ENCODE measurements at places on chromosomes 4 and X.

DNA sequence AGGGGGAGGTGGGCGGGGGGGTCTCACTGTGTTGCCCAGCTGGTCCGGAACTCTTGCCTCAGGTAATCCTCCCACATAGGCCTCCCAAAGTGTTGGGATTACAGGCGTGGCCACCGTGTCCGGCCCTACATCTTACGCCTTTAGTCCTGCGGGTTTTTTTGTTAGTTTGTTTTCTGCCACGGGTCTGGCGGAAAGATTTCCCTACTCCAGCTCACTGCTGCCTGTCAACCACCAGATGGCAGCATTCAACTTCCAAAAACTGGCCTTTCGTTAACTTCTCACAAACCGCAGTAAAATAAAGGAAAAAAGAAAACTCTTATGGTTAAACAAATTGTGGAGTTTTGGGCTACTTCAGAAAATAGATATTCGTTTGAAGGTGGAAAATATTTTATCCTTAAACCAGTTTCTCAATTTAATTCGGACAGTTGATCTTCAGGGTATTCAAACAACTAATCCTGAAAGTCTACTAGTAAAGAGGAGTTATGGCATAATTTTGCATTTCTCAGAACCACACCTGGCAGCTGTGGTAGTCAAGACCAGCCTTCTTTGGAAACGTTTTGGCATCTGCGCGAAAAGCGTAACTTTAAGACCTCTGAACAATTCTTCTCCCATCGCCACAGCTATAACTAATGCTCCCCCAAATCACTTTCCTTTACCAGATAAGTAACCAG is 41.1 kb downstream of the LUZP4 start:
- peak; percentile 32 for DNase-seq

- no peak for DNase-seq
Measured at GRCh38 chr4:129138810-129139496, 43.0 kb downstream of the C4orf33 start.

- DNase-seq = no peak
Measured at GRCh38 chr4:2480649-2481048, 11.7 kb downstream of the RNF4 start.

DNA sequence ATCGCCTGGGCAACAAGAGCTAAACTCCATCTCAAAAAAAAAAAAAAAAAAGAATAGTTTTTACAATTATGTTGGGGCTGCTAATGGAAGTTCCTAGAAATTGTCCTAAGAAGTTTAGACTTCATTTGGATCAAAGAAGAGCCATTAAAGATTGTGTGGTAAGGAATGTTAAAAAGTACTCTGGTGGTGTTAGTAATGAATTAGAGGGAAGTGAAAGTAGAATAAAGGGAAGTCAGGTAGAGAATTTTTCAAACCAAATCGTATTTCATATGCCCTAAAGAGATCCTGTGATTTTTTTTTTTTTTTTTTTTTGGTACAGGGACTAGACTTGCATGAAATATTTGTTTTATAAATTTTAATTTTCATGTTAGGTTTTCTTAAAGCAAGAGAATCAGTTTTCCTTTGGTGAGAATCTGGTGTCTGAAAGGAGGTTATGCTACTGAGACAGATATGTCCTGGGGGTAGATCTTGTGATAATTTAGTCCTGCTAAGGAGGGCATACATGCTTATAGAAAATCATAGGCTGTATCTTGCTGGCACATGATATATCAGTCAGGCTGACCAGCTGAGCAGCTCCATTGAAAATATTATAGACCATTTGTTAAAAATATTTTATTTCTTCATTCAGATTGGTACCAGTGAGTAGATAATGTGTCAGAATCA is 10.7 kb downstream of the SEC24B start:
- DNase-seq = no peak

DNA sequence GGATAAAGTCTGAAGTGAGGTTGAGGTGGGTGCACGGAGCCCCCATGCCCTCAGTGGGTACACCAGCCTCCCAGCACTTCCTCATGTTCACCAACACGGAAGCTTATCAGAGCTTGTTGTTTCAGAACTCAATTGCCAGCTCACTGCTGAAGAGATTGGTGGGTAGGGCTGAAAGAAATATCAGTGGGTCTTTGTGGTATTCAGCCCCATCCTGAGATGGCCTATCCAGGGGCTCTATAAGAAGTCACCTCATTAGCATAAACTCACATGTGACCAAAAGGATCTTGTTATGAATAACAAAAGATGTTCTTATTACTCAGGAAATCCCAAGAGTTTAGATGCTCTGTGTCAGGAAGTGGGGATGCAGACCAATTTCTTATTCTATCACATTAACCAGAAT is 177.3 kb downstream of the ARHGAP10 start:
- no peak for DNase-seq

DNA sequence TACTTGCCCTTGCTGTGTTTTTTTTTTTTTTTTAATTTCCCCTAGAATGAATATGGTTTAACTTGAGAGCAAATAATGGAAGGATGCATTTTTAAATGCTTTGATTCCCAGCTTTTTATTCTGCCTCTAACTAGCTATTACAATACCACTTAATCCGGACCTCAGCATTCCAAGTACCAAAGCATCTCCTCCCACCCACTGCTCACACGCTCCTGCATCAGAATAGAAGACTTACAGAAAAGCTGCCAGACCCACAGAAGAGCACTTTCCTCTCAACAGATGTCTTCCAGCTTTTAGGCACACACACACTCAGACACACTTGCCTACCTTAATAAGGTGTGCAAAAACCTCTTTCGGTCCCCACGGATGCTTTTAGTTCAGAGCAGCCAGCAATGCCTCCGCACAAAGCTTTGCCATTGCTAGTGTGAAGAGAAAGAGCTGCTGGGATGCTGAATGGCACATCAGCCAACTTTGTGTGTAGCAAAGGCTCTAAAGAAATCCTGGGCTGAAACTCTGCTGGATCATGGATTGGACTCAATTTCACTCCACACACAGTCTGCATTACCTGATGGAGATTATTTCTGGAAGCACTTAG is 1056.2 kb downstream of the DMD start:
- no peak for DNase-seq

GRCh38 chrX:138034136-138034535 is 468.2 kb downstream of the ZIC3 start:
- no peak for DNase-seq

Data from NCI-H2029 treated with DMSO at 0.1 percent for 48 hours (cell line).